ENCODE measurements at places on chromosomes 2 and 18.

DNA sequence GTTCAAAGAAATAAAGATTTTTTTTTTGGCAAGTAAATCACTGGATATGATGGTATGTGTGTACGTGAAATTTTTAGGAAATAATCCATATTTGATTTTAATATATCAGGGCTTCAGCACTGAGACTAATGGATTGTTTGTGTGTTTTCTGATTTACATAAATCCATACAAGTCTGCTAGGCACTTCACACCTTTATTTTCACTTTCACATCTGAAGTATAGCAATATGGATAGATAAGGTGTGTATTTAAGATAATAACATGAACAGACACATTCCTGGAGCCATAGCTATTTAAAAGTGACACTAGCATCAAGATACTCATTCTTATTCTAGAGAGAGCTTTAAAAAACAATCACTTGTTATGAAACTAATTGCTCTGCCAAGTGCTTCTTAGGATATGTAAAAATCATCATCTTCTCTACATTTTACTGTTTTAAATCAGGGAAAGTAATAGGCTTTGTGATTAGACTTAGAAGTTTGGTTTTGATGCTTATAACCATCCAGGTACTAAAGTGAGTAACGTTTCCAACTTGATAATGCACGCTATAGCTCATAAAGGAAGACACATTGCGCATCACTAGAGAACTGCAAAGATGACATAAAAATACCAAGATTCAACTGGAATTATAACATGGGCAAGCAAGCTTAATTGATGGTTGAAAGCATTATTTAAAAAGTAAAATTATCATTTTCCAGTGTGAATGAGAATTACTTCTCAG lies 208.9 kb downstream of the ZEB2 start:
- no peak for DNase-seq

- no peak for DNase-seq
Measured at GRCh38 chr2:196481324-196481697, 158.2 kb upstream of the CCDC150 start.

DNA sequence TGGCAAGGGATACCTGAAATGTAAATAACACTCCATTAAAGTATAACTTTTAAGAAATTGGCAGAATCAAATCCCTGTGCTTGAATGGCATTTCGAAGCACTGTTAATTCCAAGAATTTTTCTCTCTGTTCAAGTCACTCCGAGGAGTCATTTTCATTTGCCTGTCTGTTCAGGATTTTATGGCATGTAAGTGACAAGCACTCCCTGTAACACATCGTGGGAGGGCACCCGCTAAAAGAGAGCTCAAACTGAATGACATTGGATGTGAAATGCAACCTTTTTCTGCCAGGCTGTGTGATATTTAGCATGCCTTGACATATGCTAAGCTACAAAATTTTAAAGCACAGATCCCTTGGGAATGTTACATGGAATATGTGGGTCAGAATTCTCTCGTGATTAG lies 339.6 kb downstream of the LRRTM1 start:
- DNase-seq, result no peak

- DNase-seq, result no peak
Measured at GRCh38 chr2:85436836-85437487, 18.4 kb downstream of the SH2D6 start.

Measured in activated CD4-positive, CD25-positive, alpha-beta regulatory T cell (primary cell).